ENCODE measurements at places on chromosomes 11 and 22. TPM values are rescaled to one million over a fixed set of nuclear protein-coding genes. Genes with fewer than 3 reads are reported as not detected.

The GAL gene
- 8.4 TPM for total RNA-seq

The KCNQ1OT1 gene
- total RNA-seq: 1.7 TPM

The KCNJ11 gene
- 1.2 TPM for total RNA-seq

The FGF19 gene
- not detected for total RNA-seq

The BATF2 gene
- total RNA-seq: 12.7 TPM

The CARD16 gene
- 25.4 TPM for total RNA-seq

The HTR3A gene
- 4.1 TPM for total RNA-seq

The F2 gene
- 0.19 TPM for total RNA-seq

DNA sequence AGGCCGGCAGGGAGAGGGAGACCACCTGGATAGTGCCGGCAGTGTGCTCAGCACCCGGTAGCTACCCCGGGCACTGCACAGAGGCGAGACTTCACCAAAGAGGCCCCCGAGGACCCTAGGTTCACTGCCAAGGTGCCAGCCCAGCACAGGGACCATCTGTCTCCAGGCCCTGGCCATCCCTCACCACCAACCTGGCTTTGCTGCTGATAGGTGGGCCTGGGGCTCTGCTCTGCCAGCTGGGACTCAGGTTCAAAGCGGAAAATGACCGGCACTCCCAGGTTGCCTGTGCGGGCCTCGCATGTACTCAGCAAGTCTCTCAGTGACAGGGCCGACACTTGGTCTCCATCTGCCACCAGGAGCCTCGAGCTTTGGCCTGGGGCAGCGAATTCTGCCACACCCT, 812.2 kb downstream of the BRD1 start:
- no peak for DNase-seq

DNA sequence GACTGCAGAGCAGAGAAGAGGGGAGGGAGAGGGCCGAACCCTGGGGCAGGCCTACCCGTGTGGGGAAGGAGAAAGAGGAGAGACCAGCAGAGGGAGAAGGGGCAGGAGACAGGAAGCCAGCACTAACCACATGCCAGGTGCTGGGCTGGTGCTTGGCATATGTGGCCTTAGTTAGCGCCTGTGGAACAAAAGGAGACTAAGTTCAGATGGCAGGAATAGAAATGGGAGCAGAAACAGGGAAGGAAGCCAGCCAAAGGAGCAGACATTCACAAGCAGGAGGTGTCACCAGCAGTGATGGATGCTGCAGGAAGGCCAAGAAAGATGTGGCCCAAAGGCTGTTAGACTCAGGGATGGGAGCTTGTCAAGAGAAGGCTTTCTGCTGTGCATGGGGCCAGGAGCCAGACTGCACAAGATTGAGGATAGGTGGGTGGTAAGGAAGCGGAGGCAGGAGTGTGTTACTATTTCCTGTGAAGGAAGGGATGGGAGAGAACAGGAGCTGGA, 26.7 kb downstream of the TREH start:
- DNase-seq: no peak

- DNase-seq: no peak
Observed at GRCh38 chr22:33380789-33381530, 322.8 kb upstream of the SYN3 start.

DNA sequence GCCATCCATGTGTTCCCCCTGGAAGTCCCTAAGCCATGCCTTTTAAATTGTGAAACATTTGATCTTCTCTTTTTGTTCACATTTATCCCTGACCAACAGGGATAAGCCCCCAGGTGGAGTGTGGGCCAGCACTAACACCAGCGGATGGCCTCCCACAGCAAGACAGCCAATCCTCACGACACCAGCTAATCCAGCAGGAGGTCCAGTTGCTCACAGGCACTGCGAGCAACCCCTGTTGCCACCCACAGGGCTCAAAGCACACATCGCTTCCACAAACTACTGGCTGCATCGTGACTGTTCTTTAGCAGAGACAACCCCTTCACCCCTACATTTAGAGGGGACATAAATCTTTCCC, 2.0 kb downstream of the PCSK7 start:
- DNase-seq: no peak

GRCh38 chr11:80417681-80418080, 976.9 kb upstream of the TENM4 start:
- no peak for DNase-seq

DNA sequence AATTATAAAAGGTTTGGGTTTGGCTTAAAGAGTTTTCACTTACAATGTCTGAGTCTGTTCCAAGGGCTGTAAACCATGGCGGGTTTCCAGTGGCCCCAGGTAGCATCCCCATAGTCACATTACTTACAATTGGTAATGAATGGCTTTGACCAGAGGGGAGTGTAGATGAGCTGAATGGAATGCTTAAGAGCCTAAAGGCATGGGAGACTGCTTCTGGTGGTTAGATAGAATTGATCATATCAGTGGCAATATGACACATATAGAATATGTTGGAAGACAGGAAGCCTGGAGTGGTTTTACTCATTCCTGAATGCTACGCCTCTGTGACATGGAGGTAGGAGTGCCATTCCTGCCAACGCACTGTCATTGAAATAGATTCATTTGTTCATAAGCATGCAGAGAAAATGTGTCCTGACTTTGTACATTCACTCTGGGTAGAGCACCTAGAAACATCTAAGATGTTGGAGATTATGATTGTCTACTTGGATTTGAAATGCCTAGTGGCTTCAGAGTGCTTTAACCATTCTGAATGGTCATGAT, 183.3 kb downstream of the BLID start:
- no peak for DNase-seq

DNA sequence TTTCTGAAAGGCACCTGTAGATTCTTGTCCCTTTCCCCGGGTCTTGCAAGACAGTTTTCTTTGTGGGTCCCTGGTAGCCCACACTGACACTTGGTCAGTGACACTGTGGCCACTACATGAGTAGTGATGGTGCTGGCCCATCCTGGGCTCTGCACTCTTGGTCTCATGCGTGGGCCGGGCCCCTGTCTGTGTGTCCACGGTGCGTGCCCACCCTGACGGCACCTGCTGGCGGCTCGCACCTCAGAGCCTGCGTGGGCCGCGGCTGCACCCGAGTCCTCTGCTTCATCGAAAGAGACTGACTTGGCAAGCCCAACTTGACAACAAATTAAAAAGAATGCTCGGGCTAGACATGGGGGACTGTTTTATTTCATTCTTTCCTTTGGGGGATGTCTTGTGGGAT, 37.5 kb downstream of the ADAMTS15 start:
- no peak for DNase-seq

- no peak for DNase-seq
Observed at GRCh38 chr11:129440028-129440713, 64.5 kb downstream of the BARX2 start.

- DNase-seq: no peak
Observed at GRCh38 chr11:76085270-76085669, 121.0 kb downstream of the WNT11 start.

DNA sequence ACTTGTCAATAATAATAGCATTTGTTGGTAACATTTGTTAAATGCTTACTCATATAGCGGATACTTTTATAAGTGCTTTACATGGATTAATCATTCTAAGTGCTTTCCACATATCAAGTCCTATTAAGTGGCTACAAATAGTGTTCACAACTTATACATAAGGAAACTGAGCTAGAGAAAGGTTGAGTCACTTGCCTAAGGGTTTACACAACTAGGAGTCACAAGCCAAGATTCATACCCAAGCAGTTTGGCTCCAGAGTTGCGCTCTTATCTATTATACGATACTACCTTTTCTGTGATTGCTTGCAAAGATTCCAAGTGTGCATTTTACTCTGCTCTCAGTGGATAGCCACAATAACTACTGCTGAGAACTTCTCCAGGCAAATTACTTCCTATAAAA, 215.9 kb upstream of the CCDC90B start:
- DNase-seq: no peak

DNA sequence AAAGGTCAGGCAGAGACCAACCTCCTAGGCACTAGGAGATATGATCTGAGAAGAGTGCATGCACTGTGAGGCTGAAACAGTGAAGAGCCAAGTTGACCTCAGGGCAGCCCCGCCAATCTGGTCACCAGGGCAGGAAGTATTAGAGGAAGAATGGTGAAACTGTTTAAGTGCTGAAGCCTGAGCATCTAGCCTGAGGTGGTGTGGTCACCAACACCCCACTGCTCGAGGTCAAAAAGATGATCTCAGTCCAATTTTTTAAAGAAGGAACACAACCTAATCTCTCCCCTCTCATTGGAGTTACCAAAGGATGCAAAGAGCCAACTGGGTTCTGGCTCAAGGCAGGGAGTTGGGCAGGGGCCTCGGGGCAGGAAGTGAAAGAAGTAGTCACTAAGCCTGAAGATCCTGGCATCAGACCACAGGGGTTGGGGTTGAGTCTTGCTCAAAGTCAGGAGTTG, 4.0 kb downstream of the APBB1 start:
- no peak for DNase-seq

- no peak for DNase-seq
Observed at GRCh38 chr11:94790661-94791180, 22.6 kb downstream of the AMOTL1 start.

GRCh38 chr11:126165311-126165720, 46.1 kb downstream of the RPUSD4 start:
- no peak for DNase-seq

- DNase-seq: no peak
Observed at GRCh38 chr22:30637701-30638114, 2.1 kb downstream of the SLC35E4 start.

- DNase-seq: peak; percentile 65
Observed at GRCh38 chr11:70111269-70112016, 33.3 kb downstream of the ANO1 start.

DNA sequence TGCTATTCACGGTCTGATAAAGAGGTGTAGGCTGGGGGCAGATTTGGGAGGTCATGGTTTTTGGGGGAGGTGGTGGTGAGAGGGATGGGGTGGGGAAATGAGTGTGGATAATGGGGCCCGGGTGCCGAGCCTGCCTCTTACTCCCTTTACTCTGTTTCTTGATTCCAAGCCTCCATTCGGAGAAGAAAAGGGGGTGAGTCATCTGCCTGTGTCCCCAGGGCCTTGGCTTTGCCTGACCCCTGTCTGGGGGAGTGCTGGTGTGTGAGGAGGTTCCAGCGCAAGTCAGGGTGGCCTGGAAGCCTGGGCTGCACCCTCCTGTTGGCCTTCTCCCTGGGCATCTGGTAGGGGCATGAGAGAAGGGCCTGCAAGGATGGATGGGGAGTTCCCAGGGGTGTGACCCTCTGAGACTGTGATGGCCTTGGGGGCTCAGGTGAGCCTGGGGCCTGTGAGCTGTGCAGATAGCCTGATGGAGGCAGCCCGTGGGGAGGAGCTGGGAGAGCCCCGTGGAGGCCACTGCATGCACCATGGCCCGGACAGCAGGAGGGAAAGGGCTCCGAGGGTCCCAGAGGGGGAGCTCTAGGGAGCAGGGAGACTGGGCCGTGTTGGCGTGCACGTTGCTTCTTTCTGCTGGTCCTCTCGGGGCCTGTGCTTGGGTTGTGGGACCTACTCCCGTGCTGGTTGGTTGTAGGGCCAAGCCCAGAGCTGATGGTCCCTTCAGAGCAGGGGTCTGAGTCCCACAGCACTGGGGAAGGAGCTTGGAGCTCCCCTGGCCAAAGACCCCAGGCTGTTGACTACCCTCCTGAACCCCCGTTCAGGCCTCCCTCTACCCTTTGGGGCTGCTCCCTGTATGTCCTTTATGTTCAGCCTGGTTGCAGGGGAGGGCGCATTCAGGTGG, 26.3 kb upstream of the ACR start:
- DNase-seq: no peak

- DNase-seq: peak; percentile 69
Observed at GRCh38 chr22:18085188-18085587, 7.4 kb downstream of the PEX26 start.

- DNase-seq: no peak
Observed at GRCh38 chr11:111642542-111642941, 40.3 kb downstream of the SIK2 start.

GRCh38 chr11:95266751-95267374, 35.9 kb upstream of the SESN3 start:
- no peak for DNase-seq

GRCh38 chr22:49975543-49976389, 15.2 kb downstream of the PIM3 start:
- peak; percentile 63 for DNase-seq

DNA sequence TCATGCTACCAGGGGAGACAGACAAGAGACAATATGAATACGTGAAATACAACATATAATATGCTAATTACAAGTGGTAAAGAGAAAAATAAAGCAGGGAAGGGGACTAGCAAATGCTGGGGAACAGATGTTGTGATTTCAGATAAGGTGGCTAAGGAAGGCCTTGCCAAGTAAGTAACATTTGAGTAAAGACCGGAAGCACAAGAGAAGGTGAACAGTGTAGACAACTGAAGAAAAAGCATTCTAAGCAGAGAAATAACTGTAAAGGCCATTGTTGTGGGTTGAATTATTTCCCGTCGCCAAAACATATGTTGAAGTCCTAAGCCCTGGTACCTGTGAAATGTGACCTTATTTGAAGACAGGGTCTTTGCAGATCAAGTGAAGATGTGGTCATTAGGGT, 63.7 kb upstream of the EED start:
- no peak for DNase-seq

GRCh38 chr11:66559142-66559865, 9.1 kb downstream of the CTSF start:
- DNase-seq: no peak

- DNase-seq: peak; percentile 53
Observed at GRCh38 chr22:37996515-37997246, 12.3 kb upstream of the SOX10 start.

- DNase-seq: no peak
Observed at GRCh38 chr11:29162491-29162890, 854.3 kb downstream of the KCNA4 start.

GRCh38 chr11:130636722-130637464, 188.4 kb downstream of the ADAMTS15 start:
- DNase-seq: no peak

DNA sequence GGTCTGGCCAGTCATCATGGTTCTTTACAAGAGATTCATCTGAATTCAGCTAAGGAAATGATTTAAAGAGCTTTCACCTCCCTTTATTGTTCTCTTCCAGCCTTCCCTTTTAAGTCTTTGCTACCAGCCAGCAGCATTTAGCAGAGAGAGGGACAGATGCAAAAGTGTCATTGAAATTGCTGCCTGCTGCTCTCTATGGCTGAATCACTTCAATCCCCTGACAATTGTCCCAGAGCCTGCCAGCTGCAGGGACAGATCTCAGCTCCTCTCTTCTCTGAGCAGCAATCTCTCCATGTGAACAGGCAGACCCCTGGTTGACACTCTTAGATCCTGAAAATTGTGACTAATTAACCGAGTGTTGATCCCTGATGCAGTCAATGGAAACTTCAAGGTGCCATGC, 816.9 kb upstream of the CCDC90B start:
- DNase-seq: no peak

GRCh38 chr11:105699203-105699602, 89.3 kb downstream of the GRIA4 start:
- DNase-seq: no peak

GRCh38 chr11:64090806-64091516, 55.2 kb downstream of the FLRT1 start:
- DNase-seq: no peak

- no peak for DNase-seq
Observed at GRCh38 chr11:76523147-76523546, 78.3 kb downstream of the EMSY start.
